ENCODE measurements at places on chromosomes 6 and 20.

DNA sequence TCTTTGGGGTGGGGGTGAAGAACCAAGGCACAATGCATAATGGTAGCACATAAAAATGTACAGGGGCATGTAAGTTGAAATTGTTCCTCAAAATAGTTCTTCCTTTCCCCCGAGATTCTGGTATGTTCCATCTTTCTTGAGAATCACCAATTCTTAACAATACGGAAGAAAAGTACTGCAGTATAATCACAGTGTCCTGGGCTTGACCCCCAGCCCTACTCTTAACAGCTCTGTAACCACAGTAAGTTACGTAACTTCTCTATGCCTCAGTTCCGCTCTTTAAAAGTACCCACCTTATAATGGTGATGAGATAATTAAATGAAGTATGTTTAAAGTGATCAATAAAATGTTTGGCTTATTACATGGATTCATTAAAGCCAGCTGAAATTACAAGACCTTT, 104.5 kb downstream of the SMLR1 start:
- DNase-seq: no peak

GRCh38 chr6:82160255-82160990, 87.1 kb downstream of the IBTK start:
- DNase-seq: no peak

GRCh38 chr20:6122111-6122872, 538 bp downstream of the FERMT1 start:
- no peak for DNase-seq

- no peak for DNase-seq
These were observed 26.3 kb downstream of the PM20D2 start for GRCh38 chr6:89172131-89172530.

- DNase-seq: no peak
These were observed 171.3 kb downstream of the TPBG start for GRCh38 chr6:82534876-82535275.

DNA sequence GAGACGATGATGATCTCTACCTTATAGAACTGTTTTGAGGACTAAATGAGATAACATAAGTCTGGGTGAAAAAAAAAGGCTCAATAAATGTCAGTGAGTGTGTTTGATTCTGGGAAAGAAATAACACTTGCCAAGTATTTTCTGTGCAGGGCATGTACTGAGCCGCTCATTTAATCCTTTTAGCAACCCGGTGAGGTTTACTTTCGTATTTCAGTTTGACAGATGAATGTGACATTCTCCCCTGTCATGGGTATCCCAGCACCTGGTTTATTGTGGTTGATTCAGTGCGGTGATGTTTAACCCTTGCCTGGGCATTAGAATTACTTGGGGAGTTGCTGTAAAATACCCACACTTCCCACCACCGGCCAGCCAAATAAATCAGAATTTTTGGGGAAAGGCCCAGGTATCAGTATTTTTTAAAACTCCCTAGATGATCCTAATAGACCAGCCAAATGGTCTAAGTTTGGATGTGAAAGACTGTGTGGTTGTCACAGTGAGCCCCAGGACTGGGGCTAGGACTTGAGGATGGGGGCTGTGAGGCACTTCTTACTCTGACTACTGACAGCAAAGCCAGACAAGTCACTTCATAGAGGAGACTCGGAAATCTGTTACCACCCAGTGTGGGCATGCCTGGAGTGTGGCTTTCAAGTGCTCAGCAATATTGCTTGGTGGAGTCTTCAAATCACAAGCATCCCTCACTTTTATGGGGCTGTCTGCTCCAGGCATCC, 100.2 kb upstream of the KCNG1 start:
- no peak for DNase-seq

DNA sequence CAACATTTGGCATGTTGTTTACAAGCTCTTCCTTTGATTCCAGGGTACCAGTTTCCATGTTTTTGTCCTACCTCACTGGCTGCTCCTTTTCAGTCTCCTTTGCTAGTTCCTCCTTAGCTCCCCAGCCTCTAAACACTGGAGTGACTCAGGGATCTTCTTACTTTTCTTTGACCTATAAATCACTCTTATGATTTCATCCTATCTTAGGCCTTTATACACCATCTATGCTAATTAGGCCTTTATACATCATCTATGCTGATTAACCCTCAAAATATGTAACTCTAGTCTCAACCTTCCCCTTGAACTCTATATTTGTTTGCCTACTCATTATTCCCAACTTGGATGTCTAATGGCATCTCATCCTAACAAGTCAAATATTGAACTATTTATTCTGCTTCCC, 9.5 kb downstream of the TMEM30A start:
- DNase-seq: no peak

- no peak for DNase-seq
These were observed 129.2 kb downstream of the GMPR start for GRCh38 chr6:16367571-16367970.

DNA sequence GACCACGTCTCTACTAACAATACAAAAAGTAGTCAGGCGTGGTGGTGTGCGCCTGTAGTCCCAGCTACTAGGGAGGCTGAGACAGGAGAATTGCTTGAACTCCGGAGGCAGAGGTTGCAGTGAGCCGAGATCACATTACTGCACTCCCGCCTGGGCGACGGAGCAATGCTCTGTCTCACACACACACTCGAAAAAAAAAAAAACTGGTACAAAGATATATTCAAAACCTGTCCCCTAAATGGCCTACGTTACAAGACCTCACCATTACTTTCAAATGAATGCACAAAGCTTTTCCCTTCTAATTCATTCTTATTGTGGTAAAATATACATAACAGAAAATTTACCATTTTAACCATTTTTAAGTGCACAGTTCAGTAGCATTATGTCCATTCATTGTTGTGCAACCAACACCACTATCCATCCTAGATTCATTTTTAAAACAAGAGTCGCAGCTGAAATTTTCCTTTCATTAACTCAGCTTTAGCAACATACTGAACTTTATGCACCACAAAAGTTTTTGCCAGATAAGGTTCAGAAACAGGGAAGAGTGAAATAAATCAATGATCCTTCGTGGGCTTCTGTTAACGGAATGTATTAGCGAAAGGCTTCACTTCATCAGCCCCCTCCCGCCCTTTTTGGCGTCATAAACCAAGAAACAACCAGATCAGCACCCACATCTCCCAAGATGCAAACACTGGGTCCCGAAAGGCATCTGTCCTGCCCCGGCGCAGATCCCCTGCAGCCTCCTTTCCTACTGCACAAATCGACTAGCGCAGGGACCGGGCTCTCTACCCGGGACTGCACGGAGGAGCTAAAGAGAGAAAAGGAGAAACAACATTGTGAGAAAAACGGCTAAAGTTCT, 825 bp upstream of the FAM135A start:
- no peak for DNase-seq

DNA sequence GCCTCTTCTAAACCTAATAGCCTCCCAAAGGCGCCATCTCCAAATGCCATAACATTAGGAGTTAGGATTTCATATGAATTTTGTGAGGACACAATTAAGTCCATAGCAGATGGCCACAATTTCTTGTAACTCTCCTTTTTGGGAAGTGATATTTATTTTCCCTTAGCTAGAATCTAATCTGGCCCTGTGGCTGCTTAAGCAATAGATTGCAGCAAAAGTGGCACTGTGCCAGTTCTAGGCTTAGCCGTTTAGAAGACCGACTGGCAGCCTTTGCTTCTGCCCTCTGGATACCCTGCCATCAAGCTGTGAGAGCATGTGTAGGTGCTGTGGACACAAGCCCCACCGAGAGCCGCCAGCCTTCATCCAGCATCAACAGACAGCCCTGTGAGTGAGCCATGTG, 15.9 kb upstream of the ADGB start:
- DNase-seq: no peak

- DNase-seq: peak; percentile 79
These were observed 6.0 kb downstream of the OPN5 start for GRCh38 chr6:47787620-47788497.

DNA sequence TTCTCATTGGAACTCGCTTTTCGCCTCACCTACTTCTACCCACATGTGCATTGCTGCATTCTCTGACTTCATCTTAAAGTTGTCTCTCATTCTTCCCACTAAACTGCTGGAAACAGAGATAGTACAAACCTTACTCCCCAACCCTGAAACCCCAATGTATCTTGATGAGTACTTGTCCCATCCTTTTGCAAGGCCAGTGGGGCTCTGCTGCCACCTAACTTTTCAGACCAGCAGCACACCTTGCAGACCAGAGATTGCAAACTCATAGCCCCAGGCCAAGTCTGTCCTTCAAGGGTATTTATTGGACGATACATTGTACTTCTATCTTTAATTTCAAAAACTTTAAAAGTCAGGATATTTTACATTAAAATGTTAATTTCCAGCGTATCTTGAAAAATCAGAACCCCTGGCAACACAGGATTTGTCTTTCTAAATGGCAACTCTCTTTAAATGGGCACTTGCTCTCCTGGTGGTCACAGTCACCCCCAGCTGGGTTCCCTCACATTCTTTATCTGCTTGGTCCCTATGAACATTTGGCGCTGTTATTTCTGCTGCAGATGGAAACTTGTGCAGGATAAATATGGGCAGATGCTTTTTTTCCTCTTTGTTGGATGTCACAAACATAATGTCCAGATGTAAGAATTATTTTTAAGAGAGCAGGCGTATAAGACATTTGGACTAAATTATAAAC, 83.9 kb downstream of the SOD2 start:
- no peak for DNase-seq

GRCh38 chr6:82040405-82041221, 206.9 kb downstream of the IBTK start:
- no peak for DNase-seq

GRCh38 chr6:157607317-157608109, 215.5 kb upstream of the SNX9 start:
- peak; percentile 5 for DNase-seq

DNA sequence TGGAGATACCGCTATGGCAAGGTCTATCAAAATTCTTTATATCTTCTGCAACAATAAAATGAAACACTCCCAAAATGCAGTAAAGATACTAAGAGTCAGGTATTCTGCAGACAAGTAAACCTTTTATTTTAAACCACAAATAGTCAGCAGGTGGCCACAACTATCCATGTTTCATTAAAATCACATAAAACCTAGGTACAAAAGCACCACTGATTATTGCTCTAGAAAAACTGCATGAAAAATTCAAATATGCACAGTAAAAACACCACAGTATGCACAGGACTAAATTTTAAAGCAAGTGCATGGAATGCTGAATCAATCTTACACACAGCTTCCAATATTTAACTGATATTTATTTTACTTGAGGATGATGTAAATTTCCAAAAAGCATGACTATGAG, 33.3 kb downstream of the HMGN3 start:
- DNase-seq: no peak

DNA sequence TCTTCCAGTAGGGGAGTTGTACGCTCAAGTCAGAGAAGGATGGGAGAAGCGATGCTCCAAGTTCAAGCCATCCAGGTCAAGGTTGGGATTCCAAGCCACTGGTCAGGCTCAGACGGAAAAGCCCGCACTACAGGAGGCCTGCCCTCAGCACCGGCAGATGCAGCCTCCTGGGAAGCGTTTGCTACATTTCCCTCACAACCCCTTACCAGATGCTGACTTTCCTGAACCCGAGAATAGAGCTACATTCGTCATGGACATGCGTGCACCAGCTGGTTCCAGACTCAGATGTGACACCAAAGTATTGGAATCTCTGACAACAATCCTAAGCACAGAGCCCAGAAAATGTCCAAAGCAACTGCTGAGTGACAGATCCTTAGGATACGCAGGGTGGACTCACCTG, 174.8 kb downstream of the SASH1 start:
- DNase-seq: no peak

DNA sequence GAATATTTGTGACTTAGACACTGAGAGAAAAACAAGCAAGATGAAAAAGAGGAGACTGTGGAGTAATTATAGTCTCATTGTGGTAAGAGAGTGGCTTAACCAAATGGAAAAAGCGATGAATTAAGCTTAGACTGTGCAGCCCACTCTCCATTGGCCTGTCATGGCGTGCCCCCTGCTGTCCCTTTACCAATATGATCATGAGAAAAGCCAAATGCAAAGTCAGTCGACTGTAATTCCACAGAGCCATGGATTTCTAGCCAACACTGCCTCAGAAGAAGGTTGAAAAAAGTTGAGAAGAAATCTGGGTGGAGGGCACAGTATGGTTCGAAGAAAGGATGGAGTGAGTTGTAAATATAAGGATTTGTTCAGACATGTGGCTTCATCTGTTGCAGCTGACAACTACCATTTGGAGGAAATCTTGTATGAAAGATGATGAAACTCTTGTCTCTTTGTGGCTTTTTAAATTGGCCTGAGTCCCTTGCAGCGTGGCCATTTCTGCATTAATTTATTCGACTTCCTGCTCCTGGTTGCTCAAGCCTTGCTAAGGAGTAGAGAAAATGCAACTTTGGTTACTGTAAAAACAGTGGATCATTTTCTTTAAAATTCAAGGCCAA, 251.4 kb downstream of the DOK5 start:
- DNase-seq: no peak

DNA sequence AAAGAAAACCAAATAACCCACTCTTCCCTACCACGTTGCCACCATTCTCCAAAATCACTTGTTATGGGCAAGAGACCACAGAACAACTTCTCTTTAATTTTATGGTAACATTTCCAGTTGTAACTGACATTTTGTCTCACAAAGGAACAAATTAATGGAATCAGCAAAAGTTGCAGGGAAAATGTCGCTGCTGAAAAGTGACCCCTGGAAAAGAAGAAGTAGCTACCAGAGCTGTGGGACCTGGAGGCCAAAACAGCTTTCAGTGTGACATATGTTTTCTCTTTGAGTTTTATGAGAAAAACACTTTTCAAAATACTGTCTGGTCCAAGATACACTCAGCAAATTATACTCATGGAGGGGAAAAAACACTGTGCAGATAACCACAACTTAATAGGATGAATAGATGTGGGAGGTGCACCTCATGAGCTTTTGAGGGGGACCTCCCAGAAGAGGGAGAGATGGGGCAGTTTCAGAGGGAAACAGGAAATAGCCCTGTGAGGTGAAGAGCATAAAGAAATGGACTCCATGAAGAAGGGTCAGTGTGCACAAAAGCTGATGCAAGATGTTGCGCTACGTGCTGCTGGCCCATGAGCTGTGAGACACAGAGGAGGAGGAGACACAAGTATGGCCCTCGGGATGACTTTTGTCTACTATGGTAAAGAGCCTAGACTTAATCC, 87.3 kb downstream of the DTNBP1 start:
- DNase-seq: no peak

- DNase-seq: no peak
These were observed 274.5 kb upstream of the RNF24 start for GRCh38 chr20:4289875-4290274.

GRCh38 chr6:34560366-34561226, 4.5 kb upstream of the SPDEF start:
- DNase-seq: no peak

GRCh38 chr20:44884907-44885391, 556 bp upstream of the YWHAB start:
- DNase-seq: no peak

GRCh38 chr6:142008781-142009180, 123.9 kb upstream of the GJE1 start:
- DNase-seq: no peak

DNA sequence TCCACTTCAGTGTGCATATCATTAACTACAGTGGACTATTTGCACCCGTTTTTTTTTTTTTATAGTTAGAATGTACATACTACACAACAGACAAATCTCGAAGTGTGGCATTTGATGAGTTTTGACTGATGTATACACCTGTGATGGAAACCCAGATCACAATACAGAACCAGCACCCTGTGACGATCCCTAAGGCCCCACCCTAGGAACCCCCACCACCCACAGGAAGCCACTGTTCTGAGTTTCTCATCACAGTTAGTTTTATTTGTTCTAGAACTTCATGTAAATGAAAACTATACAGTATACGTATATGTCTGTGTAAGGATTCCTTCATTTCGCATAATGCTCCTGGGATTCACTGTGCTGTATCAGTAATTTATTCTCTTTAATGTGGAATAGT, 102.8 kb downstream of the IRF4 start:
- DNase-seq: peak; percentile 75

All from activated effector memory CD4-positive, alpha-beta T cell treated with anti-CD3 and anti-CD28 coated beads, Interleukin-2, amount 50 U/mL, for 16 hours (primary cell).